Kidney (tissue), 22 donors: ENCODE measurements at places on chromosomes 12 and 14. TPM values are rescaled to one million over a fixed set of nuclear protein-coding genes. Genes with fewer than 3 reads are reported as not detected.

The DCN gene
- polyA plus RNA-seq = 239 TPM

The TROAP gene
- polyA plus RNA-seq = 1.5 TPM

The ADAMTS20 gene
- polyA plus RNA-seq = not detected

The POLE2 gene
- polyA plus RNA-seq = 0.58 TPM

The PELI2 gene
- 5.2 TPM for polyA plus RNA-seq

The SLC39A5 gene
- polyA plus RNA-seq = 164 TPM

The SMCO2 gene
- not detected for polyA plus RNA-seq

The INHBC gene
- polyA plus RNA-seq = not detected

The MGP gene
- polyA plus RNA-seq = 745 TPM

The TMEM52B gene
- 292 TPM for polyA plus RNA-seq

The DNAH10 gene
- polyA plus RNA-seq = 0.24 TPM

The KRT82 gene
- polyA plus RNA-seq = not detected

The AMN gene
- polyA plus RNA-seq = 121 TPM

The BBS10 gene
- 5.1 TPM for polyA plus RNA-seq

The CCNK gene
- 12.8 TPM for polyA plus RNA-seq

The ABCD2 gene
- 0.17 TPM for polyA plus RNA-seq

The GCH1 gene
- 12.3 TPM for polyA plus RNA-seq

The OAS2 gene
- polyA plus RNA-seq = 5.0 TPM

The VPS37B gene
- 21.4 TPM for polyA plus RNA-seq

The TAS2R19 gene
- polyA plus RNA-seq = not detected

The INSM2 gene
- not detected for polyA plus RNA-seq

The SCYL2 gene
- 10.3 TPM for polyA plus RNA-seq

The ST8SIA1 gene
- polyA plus RNA-seq = 2.8 TPM

The TPPP2 gene
- polyA plus RNA-seq = 1.3 TPM

The SRRM4 gene
- 0.17 TPM for polyA plus RNA-seq
